ENCODE measurements at places on chromosomes 16 and 17.

- DNase-seq, result no peak
These were observed 46.5 kb downstream of the CNOT1 start for GRCh38 chr16:58582971-58583765.

DNA sequence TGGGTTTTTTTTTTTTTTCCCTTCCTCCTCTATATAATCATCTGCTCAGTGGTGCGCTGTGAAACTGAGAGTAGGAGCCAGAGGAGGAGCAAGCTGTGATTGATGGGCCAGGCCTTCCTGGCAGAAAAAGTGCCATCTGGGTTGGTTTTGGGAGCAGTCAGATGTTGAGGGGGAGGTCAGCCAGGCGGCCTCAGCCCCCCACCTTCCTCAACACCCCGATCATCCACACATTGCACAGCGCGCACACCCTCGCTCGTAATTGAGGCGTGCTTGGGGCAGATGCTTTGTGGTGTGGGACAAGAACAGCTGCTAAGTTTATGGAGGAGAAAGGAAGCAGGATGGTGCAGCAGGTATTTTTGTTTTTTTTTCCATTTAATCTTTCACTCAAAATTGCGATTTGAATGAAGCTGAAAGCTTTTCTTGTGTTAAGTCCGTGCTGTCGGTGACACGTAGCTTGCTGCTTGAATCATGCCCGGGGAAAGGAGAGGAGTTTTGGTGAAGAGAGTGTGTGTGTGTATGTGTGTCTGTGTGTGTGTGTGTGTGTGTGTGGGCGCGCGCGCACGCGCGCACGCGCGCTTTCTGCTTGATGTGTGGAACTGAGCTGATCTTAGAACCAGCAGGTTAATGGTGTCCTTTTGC lies 177.4 kb downstream of the RBFOX1 start:
- DNase-seq, result no peak

DNA sequence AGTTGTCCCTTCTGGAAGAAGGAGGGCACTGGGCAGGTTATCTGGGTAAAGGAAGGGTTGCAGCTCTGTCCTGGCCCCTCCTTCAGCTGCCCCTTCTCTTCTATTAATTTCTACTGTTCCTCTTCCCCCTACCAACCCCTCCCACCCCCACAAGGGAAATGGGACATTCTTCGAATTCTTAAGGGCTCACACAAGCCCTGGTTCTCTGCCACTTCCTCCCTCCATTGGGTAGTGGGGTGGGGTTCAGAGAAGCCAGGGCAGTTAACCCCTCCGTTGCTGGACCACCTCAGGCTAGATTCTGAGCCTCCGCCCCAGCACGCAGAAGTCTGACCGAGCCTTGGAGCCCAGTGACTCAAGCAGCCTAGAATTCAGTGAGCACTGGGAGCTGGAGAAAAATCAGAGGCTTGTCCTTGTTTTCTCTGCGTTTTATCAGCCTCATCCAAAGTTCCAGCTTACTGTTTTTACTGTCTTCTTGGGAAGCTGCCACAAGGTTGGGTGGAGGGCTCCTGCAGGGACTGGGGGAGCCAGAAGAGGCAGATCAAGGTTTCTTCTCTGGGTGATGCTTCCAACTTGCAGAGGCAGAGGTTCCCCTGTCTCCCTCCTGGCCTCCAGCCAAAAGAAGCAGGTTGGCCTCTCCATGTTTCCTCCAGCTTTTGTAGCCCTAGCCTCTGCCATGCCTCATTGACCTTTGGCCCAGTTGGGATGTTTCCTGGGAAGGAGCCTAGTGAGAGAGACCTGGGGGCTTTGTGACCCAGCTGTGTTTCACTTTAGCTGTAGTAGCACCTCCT lies 10.2 kb downstream of the LASP1 start:
- DNase-seq, result no peak

DNA sequence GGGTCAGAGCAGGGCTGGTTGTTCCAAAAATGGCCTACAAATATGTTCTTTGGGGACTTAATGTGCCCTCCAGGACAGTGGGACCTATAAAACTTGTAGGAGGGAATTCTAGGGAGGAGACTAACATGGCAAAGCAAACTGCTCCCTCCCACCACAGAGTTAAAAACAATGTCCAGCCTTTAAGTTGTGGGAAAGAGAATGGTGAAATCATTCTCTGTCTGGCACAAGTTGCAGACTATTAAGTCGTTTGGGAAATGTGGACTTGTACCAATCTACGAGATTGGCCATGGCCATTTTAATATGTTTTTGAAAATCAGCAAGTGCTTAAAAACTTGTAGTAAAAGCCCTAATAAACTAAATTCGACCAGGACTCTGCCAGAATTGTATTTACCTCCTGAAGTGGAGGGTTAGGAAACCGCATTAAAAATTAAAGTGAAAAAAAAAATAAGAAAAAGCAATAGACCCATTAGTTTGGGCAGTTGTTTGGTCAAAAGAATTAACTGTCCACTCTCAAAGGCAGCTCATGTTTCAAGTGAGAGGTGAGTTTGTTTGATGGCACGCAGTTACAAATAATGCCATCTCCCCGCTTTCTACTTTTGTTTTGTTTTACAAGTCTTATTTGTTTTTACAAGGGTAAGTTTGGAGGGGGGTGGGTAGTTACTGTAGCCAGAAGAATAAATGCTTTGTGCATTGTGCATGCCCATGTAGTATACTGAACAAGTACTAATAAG lies 32.4 kb downstream of the ANKFN1 start:
- no peak for DNase-seq

GRCh38 chr16:11835309-11835708 lies 16.0 kb downstream of the RSL1D1 start:
- no peak for DNase-seq

GRCh38 chr17:16086957-16087356 lies 87.3 kb downstream of the TTC19 start:
- DNase-seq, result no peak

- no peak for DNase-seq
These were observed at the start of gene NPTX1 for GRCh38 chr17:80475910-80476876. NPTX1 (minus strand) TSS chr17:80476607; CDS start chr17:80476446, 161 bp downstream.

DNA sequence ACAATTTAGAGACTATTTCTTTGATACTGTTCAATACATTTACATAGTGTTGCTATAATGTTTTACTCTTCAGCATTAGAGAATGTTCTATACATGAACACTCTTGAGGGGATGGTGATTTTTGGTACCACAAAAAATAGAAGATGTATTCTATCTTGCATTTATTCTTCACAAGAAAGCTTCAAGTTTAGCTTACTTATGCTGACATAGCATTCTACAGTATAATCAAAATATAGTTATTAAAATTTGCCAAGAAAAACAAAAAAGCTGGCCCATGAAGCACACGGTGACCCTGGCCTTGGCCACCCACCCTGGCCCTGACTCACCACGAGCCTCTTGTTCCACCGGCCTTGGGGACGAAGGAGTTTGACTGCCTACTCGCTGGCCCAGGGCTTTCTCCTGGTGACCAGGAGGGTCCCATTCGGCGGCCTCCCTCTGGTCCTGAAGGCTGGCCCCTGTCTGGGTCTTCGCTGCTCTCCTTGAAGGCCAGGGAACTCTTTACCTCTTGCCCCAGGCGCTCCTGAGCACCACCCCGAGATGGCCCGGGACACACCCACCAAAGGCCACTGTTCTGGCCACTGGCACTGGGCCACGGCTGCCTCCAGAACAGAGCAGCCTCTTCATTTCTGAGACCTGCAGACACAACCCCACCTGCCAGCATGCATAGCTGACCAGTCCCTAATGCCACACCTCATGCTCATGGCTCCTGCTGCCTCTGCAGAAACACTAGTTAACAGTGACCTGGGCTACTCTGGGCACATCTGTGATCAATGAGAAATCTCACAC lies 22.5 kb upstream of the ICAM2 start:
- no peak for DNase-seq

GRCh38 chr17:9408868-9409829 lies 166.5 kb downstream of the STX8 start:
- no peak for DNase-seq

DNA sequence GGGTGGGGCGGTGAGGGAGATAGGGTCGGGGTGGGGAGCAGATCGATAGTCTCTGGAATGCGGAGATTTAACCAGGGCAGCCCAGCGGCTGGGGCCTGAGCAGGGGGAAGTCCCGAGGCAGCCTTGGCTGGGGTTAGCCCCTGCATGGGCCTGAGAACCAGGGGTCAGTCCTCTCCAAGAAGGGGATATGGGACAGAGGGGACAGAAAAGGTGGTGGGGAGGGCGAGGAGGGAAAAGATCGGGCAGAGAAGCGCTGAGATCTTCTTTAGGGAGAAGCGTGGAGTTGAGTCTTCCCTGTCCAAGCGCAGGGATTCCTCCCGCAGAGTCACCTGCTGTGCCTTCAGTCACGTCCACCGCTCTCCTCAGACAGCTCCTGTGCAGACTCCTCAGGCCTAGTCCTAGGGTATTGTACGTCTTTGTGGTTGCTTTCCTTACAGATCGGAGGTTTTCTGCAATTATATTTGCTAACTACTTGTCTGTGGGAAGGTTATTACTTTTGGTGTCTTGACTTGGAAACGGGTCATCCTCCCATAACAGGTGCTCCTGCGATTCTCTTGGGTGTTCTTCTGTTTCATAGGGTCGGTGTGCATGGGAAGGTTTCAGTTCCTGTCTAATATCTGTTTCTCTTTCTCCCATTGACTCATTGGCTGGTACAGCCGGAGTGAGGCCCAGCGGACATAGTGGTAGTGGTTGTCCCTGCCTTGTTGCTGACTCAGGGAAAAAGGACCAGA lies 952 bp downstream of the CD300A start:
- peak; percentile 62 for DNase-seq

DNA sequence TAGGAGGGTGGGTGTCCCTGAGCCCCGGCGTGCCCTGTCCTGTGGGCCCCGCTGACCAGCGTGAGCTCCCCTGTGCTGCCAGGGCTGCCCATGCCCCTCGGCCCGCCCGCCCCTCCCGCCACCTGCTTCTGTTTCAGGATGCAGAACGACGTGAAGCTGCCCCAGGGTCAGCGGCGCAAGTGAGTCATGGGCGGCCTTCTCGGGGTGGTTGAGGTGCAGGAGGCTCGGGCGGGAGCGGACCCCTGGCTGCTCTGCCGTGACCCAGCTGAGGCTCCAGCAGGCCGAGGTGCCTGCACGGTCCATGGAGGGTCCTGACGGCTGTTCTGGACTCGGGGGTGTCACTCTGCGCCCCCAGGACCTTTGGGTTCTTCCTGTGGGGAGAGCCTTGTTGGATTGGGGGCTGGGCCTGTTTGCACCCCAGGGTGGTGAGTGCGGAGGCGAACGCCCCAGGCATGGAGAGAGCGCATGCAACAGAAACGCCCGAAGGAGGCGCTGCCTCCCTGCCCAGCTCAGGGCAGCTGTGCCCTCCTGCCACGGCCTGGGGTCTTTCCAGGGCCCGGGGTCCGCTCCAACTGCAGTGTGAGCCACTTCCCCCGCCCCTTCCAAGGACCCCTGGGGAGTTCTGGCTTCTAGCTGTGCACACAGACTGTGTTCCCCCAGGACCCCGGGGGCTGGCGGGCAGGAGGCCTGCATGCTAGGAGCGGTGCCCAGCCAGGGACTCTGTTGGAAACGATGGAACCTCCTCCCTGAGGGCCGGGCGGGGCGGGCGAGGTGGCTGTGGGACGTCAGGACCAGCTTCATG lies 4.0 kb downstream of the SLC25A10 start:
- DNase-seq, result no peak

GRCh38 chr17:16463358-16464302 lies 28.4 kb downstream of the LRRC75A start:
- no peak for DNase-seq

- peak; percentile 54 for DNase-seq
These were observed 5.8 kb upstream of the KIFC3 start for GRCh38 chr16:57807968-57808528.

- DNase-seq, result no peak
These were observed 14.0 kb downstream of the UBE2O start for GRCh38 chr17:76438906-76439305.

GRCh38 chr17:70215656-70216055 lies 46.3 kb downstream of the KCNJ2 start:
- no peak for DNase-seq

DNA sequence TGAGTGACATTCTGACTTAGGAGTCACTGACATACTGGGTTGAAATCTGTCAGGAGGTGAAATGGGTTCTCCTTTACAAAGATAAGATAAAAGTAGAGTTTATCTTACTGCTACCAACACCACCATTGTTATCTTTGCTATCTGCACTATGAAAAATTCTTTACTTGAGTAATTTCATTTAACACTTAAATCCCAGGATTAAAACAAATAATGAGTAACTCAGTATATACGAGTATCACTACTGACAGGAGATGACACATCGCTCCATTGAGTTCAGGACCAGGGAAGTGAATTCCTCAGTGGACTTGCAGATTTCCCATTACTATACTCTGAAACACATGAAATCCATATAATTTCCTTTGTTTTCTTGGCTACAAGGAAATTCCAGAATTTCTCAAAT lies 242.1 kb upstream of the NLRP1 start:
- DNase-seq, result no peak

DNA sequence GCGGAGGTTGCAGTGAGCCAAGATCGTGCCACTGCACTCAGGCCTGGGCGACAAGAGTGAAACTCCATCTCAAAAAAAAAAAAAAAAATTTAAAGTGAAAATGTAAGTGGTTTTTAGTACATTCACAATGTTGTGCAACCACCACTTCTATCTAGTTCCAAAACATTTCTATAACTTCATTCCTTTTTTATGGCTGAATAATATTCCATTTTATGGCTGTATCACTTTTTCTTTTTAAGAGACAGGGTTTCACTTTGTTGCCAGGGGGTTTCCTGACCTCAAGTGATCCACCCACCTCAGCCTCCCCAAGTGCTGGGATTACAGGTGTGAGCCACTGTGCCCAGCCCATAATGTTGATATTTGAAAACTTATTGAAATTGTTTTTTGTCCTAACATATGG lies 11.7 kb upstream of the CMTM3 start:
- DNase-seq, result no peak

DNA sequence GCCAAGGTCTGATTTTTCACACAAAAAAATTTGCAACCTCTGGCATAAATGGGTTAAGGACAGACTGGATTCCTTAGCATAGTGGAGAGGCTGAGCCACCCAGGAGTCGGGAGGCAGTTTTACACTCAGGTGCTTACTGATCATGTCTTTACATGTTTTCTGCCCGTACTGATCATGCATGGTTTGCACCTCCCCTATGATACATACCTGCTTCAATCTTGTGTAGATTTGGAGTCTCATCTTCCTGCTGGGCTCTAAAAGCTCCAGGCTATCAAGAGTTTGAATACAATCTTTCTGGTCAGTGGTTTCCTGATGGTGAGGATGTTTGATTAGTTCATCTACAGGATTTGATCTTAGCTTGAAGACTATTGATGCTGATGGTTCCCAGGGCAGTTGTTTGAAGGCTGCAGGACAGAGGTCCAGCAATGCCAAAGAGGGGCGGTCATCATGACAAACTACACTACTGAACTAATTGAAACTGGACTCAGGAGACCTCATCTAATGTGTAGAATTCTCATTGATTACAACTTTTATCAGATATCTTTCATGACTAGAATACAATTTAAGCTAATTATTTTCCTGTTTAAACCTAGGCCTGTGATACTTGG lies 6.9 kb downstream of the C1QBP start:
- DNase-seq, result no peak

- DNase-seq, result no peak
These were observed 660.9 kb downstream of the MAF start for GRCh38 chr16:78939597-78939996.

- no peak for DNase-seq
These were observed 5.9 kb downstream of the TMEM98 start for GRCh38 chr17:32933881-32934280.

GRCh38 chr17:72370819-72371218 lies 250.0 kb downstream of the SOX9 start:
- DNase-seq, result no peak

- no peak for DNase-seq
These were observed 712 bp upstream of the SPECC1 start for GRCh38 chr17:20008242-20009051.

All from thymus (tissue), 14 donors.